Placental epithelial cell (primary cell): ENCODE measurements at places on chromosomes 13 and 19. TPM values are rescaled to one million over a fixed set of nuclear protein-coding genes. Genes with fewer than 3 reads are reported as not detected.

The SHFL gene
- total RNA-seq, result 11.2 and 19.6 TPM in 2 replicates

The GPR4 gene
- not detected in 2 replicates for total RNA-seq

The NDUFA7 gene
- total RNA-seq, result 17.3 and 23.5 TPM in 2 replicates

The LMTK3 gene
- 2.1 and 2.7 TPM in 2 replicates for total RNA-seq

The CABP5 gene
- not detected in 2 replicates for total RNA-seq

The ZSCAN1 gene
- not detected in 2 replicates for total RNA-seq

The MRPL54 gene
- total RNA-seq, result 32.2 and 46.1 TPM in 2 replicates

The CEACAM1 gene
- total RNA-seq, result not detected in 2 replicates

The ZNF155 gene
- total RNA-seq, result 6.3 and 7.1 TPM in 2 replicates

The ZNF549 gene
- total RNA-seq, result 5.3 and 5.9 TPM in 2 replicates

The SLC25A23 gene
- 4.7 and 5.4 TPM in 2 replicates for total RNA-seq

The ZNF841 gene
- 25.5 and 26.2 TPM in 2 replicates for total RNA-seq

The ICAM4 gene
- 0.22 and 2.4 TPM in 2 replicates for total RNA-seq

The TFDP1 gene
- 35.7 and 67.0 TPM in 2 replicates for total RNA-seq

The MISP3 gene
- 0.22 and 0.39 TPM in 2 replicates for total RNA-seq

The CAPN12 gene
- 3.0 and 4.3 TPM in 2 replicates for total RNA-seq

The APOE gene
- total RNA-seq, result 3.9 and 22.0 TPM in 2 replicates

The ZNF816 gene
- 14.7 and 14.9 TPM in 2 replicates for total RNA-seq

The ZNF528 gene
- total RNA-seq, result 21.6 and 25.1 TPM in 2 replicates

The LILRB5 gene
- total RNA-seq, result not detected in 2 replicates

The CEACAM3 gene
- not detected in 2 replicates for total RNA-seq

The ATXN8OS gene
- total RNA-seq, result not detected in 2 replicates
